ENCODE measurements at places on chromosomes 5 and 9.

GRCh38 chr9:111828193-111828592 is 33.5 kb upstream of the SHOC1 start:
- no peak for DNase-seq

DNA sequence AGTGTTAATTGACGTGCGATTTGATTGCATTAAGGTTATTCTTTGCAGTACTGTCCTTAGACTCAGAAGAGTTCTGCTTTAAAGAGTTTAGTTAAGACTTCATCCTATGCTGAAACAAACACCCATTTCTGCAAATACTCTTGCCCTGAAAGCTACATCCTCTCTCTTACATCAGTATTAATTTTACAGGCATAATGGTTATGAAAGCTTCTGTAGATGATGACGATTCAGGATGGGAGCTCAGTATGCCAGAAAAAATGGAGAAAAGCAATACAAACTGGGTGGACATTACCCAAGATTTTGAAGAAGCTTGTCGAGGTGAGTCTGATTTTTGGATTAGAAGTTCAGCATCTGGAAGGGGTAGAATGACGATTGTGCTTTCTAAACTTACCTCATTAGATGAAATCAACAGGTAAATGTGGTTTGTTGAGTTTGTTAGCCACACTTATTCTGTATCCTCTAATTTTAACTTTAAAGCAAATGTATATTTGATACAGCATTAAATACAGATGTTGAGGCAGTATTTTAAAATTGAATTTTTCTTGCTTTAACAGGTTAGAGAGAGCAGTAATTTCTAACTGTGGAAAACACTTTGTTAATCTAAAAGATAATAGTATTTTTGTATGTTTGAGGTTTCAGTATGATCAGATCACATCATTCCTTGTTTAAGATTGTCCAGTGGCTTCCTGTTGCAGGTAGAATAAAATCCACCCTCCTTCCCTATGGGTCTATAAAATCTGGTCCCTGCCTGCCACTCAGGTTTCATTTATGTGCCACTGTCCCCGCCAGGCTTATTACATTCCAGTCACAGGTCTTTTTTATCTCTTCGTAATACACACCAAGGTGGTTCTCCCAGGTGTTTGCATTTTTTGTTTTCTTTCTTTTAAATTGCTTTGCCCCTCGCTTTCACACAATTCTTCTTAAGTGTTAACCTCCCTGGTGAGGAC is 1.3 kb downstream of the NAA35 start:
- no peak for DNase-seq

DNA sequence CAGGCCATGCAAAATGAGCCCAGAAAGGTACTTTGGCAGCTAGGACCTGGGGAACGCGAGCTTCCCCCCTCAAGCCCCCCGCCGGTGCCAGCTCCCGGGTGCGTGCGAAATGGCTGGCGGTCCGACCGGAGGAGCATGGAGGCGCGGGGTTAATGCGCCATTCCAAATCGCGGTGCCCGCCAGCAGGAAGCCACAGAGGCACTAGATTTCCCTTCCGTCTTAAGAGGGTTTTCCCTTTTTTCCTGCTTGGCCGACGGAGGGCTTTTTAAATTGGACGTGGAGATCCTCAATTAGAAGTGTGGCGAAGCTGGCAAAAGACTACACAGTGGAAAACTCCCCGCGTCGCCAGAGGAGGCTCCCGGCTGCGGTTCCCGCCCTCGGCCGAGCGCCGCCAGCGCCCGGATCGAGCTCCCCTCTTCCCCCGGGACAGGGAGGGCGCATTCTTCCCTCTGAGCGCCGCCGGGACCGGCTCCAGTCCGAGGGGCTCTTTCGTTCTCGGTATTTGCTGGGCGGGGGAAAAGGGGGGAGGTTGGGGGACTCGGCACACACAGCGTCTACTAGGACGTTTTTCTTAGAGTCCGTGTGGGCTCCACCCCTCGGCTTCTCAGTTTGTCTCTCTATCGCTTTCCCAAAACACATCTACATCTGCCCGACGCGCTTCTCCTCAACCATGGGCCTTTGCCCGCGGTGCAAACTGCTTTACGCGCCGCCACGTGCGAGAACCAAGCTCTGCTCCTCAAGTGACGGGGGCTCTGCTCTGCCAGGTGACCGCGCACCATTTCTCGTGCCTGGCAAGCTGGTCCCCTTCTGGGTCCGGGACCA is 3.0 kb downstream of the GDNF start:
- DNase-seq = no peak

GRCh38 chr5:154829181-154829588 is 21.2 kb downstream of the FAXDC2 start:
- no peak for DNase-seq

- no peak for DNase-seq
These were observed 69.3 kb upstream of the EGFLAM start for GRCh38 chr5:38189081-38189504.

- no peak for DNase-seq
These were observed 156.1 kb upstream of the ADAMTSL1 start for GRCh38 chr9:18317896-18318295.

DNA sequence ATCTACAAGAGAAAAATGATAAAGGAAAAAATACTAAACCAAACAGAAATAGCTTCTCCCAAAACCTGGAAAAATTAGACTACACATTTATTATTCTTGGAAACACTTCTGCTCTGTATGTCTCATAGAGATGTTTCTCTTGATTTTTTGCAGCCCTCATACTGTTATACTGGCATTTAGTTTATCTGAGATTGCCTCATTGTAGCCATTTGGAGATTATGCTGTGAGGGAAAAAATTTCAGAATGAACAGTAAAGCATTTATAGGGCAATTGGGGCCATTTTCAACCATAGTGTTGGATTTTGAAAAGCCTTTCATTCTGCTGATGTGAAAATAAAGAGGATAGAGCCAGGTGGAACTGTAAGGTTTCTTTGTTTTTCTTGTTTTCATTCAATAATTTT is 441.8 kb upstream of the RIOK2 start:
- DNase-seq = no peak

DNA sequence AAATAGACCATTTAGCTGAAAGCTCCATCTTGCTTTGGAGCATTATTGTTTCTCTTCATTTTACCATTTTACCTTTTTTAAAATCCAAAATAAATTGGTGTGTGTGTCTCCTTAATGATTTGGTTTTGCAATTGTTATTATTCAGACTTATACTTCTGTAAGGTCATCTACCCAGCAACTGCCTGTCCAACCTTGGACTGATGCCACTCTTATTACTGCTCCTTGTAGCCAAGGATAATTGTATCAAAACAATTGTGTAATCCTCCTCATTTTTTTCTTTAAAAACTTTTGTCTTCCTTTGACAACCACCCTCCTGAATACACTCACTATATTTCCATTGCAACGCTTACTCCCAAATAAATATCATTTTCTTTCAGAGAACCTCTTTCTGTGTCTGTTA is 30.3 kb upstream of the HMGCR start:
- no peak for DNase-seq
